NCI-H226 (cell line): ENCODE measurements at places on chromosomes 7 and 10.

- peak; percentile 12 for DNase-seq
These were observed 7.2 kb upstream of the MBL2 start for GRCh38 chr10:52779541-52780390.

GRCh38 chr10:86956195-86956847 lies 1.1 kb downstream of the MMRN2 start:
- DNase-seq = no peak

DNA sequence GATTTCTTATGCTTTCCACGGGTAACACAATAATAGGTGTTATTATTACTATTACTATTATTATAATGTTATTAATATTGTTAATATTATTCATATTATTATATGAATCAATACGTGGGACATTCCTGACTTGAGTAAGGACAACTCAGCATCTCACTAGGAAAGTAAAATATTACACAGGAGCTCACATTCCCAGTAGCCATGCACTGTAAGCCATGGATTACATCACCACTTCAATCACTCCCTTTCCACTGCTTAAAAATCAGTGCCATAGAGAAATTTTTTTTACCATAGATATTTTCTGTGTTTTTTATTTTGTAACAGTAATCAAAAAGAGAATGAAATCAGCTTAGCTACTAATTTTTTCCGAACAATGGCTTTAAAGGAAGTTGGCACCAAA lies 68.5 kb upstream of the DGKI start:
- DNase-seq = no peak

- DNase-seq = no peak
These were observed 169.9 kb downstream of the PIP4K2A start for GRCh38 chr10:22544325-22545068.

GRCh38 chr7:94330269-94331020 lies 64.2 kb upstream of the COL1A2 start:
- DNase-seq = no peak

DNA sequence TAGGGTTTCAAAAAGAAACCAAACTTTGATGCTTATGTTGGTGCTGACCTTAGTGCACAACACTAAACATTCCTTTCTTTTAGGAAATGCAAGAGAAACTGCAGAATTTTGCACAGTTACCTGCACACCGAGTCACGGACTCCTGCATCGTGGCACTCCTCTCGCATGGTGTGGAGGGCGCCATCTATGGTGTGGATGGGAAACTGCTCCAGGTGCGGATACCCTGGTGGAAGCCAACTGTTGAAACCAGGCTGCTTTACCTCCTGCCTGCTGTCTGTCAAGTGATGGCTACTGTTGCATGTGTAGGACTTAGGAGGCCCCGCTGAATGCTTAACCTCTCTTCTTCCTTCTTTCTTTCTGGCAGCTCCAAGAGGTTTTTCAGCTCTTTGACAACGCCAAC lies 11.7 kb downstream of the CASP2 start:
- no peak for DNase-seq

DNA sequence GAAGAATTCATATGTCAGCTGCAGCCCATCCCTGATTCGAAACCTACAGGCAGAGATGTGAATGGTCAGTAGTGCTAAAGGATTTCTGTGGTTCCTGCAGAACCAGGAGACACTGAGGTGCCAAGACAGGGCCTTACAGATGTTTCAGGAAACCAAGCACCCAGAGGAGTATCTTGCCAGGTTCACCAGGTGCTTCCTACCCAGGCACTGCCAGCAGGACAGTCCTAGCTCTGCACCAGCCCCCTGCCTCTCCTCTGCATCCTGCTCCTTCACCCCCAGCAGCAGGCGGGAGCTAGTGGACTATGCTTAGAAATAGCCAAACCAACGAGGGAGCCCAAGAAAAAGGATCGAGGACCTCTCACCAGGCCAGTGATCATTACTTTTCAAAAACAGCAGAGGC lies 4.2 kb upstream of the IKZF1 start:
- DNase-seq = no peak
